ENCODE measurements at places on chromosomes 3 and 15. TPM values are rescaled to one million over a fixed set of nuclear protein-coding genes. Genes with fewer than 3 reads are reported as not detected.

DNA sequence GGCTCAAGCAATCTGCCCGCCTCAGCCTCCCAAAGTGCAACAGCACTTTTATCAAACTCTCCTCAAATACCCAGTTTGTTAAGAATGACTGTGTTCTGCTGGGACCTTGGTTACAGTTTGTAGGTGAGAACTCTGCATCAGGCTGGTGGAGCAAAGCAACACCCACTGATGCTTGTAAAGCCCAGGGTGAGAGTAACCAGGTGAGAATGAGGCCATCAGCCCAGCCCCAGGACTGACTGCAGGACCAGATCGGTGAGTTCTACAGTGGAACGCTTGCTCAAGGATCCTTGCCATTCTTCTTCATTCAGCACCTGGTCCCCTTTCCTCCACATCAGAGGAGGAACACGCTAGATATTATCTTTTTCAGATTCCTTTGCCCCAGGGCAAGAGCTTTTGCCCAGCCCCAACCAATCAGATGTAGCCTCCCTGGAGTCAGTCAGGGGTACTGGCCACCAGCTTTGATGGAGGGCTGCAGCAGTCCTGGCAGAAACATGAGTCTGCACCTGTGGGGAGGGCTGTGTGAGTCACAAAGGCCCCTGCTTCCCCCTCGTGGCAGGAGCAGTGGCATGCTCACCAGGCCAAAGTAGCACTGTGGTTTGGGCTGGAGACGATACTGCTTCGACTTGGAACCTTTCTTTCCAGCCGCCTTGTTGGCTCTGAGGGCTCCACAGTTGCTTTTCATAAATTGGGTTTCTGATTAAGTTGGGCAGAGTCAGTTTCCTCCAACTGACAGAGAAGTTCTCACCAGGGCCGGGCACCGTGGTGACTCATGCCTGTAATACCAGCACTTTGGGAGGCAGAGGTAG lies 3.5 kb upstream of the SHISA5 start:
- H3K4me3 ChIP-seq, result no peak overlapping the region
- H3K36me3 ChIP-seq, result no peaks in the 10 kb centered on the region
- H3K27ac ChIP-seq, result no peak overlapping the region
- peak; percentile 57 for DNase-seq
- H3K27me3 ChIP-seq, result no peaks in the 10 kb centered on the region

Gene SLC51A
- polyA plus RNA-seq, result 0.23 TPM

GRCh38 chr3:6079561-6080179 lies 781.2 kb upstream of the GRM7 start:
- no peak for DNase-seq
- H3K36me3 ChIP-seq, result no peaks in the 10 kb centered on the region
- H3K4me3 ChIP-seq, result peak overlapping the region; percentile 17
- H3K4me1 ChIP-seq, result peaks cover 4% of the 10 kb centered on the region
- H3K27me3 ChIP-seq, result no peaks in the 10 kb centered on the region
- H3K27ac ChIP-seq, result no peak overlapping the region

DNA sequence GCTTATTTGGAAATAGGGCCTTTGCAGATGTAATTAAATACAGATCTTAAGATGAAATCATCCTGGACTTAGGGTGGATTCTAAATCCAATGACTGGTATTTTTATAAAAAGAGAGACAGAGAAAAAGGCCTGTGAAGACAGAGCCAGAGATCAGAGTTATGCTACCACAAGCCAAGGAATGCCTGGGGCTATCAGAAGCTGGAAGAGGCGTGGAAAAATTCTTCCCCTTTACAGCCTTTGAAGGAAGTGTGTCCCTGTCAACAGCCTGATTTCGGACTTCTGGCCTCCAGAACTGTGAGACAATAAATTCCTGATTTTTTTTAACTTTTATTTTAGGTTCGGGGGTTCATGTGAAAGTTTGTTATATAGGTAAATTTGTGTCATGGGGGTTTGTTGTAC lies 154.1 kb upstream of the CADPS start:
- no peaks in the 10 kb centered on the region for H3K4me1 ChIP-seq
- H3K27me3 ChIP-seq, result no peaks in the 10 kb centered on the region
- no peak overlapping the region for H3K4me3 ChIP-seq
- no peak overlapping the region for H3K27ac ChIP-seq
- no peaks in the 10 kb centered on the region for H3K36me3 ChIP-seq

Gene TMEM39A
- 12.2 TPM for polyA plus RNA-seq

DNA sequence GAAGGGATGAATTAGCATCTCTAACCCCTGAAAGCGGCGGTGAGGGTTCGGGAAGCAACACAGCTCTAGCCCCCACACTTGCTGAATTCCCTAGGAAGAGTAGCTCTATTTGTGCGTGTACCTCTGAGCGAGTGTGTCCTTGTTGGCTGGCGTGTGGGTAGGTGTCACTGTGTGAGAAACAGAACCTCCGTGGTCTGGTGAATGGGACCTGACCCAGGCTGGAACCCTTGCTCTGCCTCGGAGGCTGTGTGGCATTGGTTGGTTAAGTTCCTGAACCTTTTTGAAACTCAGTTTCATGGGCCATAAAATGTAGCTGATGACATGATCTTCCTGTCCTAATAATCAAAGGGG lies 414 bp upstream of the TMEM115 start:
- H3K27ac ChIP-seq, result no peak overlapping the region
- no peak overlapping the region for H3K4me3 ChIP-seq
- H3K4me1 ChIP-seq, result peaks cover 25% of the 10 kb centered on the region
- no peak for DNase-seq
- H3K27me3 ChIP-seq, result no peaks in the 10 kb centered on the region

Gene RPS17
- 2,243 TPM for polyA plus RNA-seq

Gene ANAPC13
- 20.6 TPM for polyA plus RNA-seq

Gene GOLGA6D
- not detected for polyA plus RNA-seq

DNA sequence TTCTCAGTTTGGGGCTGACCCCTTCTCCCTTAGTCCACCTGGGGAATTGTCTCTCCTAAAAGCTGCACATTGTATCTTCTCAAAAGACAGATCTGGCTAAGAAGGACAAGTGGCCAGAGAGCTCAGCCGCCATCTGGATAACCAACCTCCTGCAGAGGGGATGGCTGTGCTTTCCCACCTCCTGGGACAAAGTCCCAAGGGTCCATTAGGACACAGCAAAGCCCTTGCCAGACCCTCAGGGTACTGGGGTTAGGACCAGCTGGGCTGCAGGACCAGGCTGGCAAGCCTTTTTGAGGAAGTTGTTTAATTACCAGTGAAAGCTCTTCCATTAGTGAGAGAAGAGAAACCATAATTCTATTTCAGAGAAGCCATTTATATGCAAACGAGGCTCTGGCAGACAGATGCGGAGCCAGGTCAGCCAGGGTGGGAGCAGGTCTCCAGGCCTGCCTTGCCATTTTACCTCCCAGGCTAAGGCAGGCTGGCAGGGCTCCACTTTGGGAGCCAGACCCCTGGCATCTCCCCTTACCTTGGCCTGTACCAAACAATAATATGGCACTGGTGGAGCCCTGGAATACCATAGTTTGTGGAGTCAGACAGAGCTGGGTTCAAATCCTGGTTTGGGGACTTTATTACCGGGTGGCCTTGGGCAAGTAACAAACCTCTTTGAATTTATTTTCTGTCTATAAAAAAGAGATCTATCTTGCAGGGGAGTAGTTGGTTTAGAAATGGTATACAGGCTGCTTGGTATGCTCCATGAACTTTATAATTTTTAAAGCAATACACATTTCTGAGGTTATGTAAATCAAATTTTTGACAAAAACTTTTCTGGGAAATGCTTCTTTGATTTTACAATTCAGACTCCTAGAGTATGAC lies 17.9 kb downstream of the SHF start:
- H3K4me1 ChIP-seq, result no peaks in the 10 kb centered on the region
- no peak overlapping the region for H3K27ac ChIP-seq
- no peak overlapping the region for H3K4me3 ChIP-seq
- no peak for DNase-seq
- H3K36me3 ChIP-seq, result no peaks in the 10 kb centered on the region
- no peaks in the 10 kb centered on the region for H3K27me3 ChIP-seq
